NAMALWA (cell line): ENCODE measurements at places on chromosomes 5 and 9.

- no peak for DNase-seq
These were observed 54.6 kb upstream of the S1PR3 start for GRCh38 chr9:88936668-88937067.

- DNase-seq = no peak
These were observed 1057.2 kb upstream of the CDH10 start for GRCh38 chr5:25701936-25702335.

- DNase-seq = no peak
These were observed 40.3 kb downstream of the SNCAIP start for GRCh38 chr5:122352331-122352730.

DNA sequence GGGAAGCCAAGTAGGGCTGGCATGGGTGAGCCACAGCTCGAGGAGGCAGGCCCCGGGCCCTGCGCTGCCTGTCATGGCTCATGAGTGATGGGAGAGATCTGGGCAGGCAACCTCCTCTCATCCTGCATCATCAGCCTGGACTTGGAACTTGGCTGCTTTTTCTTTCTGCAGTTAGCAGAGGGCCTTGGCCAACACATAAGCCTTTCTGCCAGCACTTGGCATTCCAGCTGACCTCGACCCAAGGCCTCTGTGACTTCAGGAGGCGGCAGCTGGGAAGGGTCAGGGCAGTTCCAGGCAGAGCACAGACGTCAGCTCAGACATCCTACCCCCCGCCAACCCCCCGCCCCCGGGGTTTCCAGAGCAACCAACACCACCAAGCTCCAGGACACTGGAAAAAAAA is 7.6 kb downstream of the S1PR3 start:
- no peak for DNase-seq

DNA sequence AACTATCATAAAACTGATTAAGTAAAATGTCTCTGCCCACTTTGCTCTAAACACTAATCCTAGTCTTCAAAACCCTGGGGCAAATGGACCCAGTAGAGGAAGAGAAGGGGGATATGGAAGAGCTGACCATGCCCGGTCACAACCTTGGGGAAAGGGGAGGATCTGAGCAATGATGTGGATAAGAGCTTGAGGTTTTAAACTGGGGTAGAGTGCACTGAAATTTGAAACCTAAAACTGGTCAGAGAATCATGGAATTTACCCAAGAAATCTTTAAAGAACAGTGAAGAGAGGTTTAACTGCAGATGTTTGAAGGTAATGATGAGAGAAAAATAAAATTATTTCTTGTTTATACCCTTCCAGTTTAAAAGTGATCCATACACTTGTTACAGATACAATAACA is 110.8 kb downstream of the MRPS30 start:
- DNase-seq = no peak

DNA sequence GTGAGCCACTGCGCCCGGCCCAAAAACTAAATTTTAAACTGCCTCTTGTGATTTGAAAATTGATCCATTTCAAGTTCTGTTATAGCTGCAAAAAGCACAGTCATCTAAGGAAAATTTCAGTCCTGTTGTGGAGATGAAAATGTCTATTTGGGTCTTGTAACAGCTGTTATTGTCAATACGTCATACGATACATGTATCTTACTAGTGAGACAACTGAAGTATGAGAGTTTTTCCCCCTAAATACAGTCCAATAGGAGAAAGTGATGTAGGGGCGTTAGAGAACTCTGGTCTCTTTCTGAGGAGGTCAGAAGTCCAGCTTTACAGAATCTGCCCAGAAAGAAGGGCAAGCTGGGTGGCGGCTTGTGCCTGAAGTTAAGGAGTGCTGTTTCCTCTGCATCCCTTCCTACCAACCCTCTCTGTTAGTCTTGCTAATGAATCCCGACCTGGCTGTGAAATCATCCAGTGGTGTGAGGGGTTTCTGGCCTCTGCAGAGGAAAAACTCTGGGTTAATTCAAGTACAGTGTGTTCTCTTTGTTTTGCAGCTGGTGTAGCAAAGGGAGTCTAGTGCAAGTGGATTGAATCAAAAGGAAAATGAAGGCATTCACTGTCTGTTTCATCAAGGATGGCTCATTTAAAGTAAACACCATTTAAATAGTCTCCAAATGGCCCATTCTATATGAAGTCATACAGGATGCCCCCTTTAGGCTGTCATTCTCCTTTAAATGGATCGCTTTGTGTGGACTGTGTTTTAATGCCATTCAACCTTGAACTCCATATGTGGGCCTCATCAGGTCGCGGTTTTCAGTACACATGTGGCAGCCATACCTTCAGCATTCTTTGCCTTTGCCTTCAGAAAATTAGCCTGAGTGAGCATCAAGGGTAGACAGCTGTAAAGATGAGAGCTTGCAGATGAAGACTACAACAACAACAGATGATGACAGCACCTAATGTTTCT is 59.0 kb downstream of the AOPEP start:
- DNase-seq = no peak

- no peak for DNase-seq
These were observed 995 bp downstream of the OLFM1 start for GRCh38 chr9:135088348-135088978.

- DNase-seq = peak; percentile 100
These were observed at the start of gene MRPS30 for GRCh38 chr5:44808435-44809214. Gene MRPS30, plus strand, starts transcription at chr5:44808947. Its CDS starts 16 bp downstream, at chr5:44808963.

- no peak for DNase-seq
These were observed 389.2 kb upstream of the NUDT12 start for GRCh38 chr5:103951776-103952175.

GRCh38 chr9:87223392-87224246 is 274.0 kb upstream of the DAPK1 start:
- DNase-seq = no peak

- no peak for DNase-seq
These were observed at the start of gene FOXD1 for GRCh38 chr5:73448463-73449136. Gene FOXD1, minus strand, starts transcription at chr5:73448777. Its CDS starts 415 bp downstream, at chr5:73448362.

GRCh38 chr9:613771-614347 is 227.6 kb upstream of the DMRT1 start:
- peak; percentile 83 for DNase-seq

- no peak for DNase-seq
These were observed 15.2 kb upstream of the LHX3 start for GRCh38 chr9:136220017-136220729.

DNA sequence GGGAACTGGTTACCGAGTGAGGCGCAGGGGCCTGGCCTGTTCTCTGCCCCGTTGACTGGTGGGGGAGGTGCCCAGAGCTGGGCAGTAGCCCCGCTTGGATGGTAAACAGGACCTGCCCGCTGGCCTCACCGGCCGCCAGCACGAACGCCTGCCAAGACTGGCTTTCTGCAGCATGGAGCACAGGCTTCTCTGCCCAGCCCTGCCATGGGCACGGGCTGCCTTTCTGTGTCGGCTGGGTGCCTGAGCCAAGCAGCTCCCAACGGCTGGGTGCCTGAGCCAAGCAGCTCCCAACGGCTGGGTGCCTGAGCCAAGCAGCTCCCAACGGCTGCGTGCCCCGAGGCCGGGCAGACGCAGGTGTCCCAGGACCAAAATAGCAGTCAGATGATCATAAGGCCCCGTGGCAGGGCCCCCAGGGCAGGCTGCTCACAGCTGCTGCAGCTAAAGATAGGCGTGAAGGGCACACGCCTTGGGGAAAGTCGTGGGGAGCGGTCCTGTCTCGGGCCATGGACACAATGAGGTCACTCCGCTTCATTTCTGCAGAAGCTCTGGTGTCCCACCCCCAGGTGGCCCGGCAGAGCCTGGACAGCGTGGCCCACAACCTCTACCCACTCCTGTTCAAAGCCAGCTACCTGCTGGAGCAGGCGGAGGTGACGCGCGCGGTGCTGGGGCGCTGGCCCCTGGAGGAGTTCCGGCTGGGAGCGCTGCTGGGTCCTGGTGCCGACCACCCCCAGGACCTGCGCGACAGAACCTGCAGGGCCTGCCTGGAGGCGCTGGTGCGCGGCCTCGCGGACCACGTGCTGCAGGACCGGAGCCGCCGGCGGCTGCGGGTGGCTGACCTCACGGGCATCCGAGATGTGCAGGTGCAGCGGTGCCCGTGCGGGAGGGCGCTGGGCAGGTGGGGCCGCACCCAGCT is at the start of gene LRRC14B:
Gene LRRC14B, plus strand, starts transcription at position 460 of the 913 bp plus-strand sequence. Its CDS starts 44 bp downstream, at position 504.
- DNase-seq = peak; percentile 97

- DNase-seq = no peak
These were observed 93.5 kb upstream of the TNPO1 start for GRCh38 chr5:72722792-72723452.

- DNase-seq = no peak
These were observed 289.9 kb downstream of the RAB3C start for GRCh38 chr5:58872670-58873273.

DNA sequence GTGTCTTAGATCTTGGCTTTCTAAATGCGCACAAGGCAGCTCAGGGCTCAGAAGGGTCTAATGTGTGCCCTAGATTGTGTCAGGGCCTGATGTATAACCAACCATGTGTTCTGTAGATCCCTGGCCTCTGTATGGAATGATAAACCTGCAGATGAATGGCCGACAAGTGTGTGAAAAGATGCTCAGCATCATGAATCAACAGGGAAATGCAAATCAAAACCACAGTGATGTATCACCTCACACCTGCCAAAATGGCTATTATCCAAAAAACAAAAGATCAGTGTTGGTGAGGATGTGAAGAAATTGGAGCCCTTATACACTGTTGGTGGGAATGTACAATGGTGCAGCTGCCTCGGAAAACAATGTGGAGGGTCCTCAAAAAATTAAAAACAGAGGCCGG is 489.8 kb downstream of the SEMA5A start:
- DNase-seq = no peak

DNA sequence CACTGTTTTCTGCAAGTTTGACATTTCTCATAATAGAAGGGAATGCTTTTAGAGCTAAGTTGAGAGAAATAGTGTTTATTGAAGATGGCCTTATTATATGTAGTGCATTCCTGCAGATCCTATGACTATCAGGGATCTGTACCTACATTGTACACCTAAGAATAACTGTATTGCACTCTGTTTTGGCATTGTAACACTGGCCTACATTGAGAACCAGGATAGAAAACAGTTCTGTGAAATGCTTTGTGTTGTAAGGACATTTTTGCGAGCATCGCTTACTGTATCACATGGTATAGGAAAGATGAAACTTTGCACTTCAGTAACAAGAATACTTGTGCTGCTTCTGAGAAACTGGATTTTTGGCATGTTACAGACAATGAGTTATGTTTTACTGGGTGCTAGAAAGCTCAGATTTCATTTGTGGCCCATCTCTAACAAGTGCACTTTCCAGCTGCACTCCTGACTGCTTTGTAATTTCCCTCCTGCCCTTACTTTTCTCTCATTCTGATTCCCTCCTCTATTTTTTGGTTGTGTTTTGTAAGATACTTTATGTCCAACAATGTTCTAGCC is 30.6 kb downstream of the C9orf85 start:
- DNase-seq = no peak

- no peak for DNase-seq
These were observed 29.4 kb upstream of the TNIP1 start for GRCh38 chr5:151110122-151110681.

- DNase-seq = peak; percentile 38
These were observed 15.5 kb downstream of the ATOX1 start for GRCh38 chr5:151742870-151743294.

DNA sequence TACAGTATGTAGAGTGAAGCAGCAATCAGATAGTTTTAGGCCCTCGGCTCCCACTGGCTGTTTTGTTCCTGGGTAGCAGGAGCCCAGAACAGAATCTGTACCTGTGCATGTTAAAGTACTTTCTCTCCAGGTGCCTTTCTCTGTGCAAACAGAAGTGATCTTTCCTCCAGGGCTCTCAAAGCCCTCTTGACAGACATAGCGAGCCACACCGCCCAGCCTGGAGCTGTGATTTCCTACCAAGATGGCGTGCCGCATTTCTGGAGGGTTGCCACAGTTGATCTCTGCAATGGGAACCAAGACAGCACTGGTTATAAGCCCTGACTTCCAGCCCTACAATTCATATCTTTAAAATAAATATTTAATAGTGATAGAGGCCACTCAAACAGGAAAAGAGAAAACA is 50.9 kb downstream of the SUSD1 start:
- DNase-seq = no peak

DNA sequence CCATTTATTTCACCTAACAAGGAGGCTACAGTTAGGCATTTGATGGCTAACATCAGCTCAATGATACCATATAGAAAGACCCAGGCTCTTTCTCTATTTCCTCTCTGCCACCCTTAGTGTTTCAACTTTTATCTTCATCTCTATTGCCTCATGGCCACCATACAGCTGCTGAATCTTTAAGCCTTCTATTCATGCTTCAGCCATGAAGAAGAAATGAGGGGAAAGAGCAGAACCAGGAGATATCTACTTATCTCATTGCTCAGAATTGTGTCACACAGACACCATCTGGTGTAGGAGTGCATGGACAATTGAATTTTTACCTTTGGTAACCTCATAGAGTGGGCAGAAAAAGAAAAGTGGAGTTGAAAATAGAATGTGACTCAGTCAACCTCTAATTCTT is 6.7 kb downstream of the GAPT start:
- DNase-seq = no peak

DNA sequence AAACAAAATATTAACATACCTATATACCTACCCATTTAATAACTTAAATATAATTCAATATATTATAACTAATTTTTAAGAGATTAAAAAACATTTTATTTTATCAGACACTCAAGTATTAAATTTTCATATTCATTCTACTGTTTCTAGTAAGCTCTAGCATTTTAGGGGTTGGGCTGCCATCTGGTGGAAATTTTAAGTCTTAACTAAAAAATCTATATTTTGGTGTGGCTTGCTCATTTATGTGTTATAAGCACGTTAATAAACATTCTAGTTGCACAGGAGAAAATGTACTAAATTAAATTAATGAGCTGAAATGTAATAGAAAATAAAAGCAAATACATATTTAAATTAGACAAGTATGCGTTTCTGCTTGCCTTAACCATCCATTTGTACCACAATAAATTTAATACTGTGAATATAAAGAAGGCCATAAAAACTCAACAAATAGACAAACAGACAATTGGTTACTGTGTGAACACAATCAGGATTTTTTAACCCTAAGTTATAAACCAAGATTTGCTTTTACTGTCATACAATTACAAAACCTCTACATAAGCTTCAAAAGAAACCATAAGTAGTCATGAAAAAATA is 1728.3 kb upstream of the CDH9 start:
- peak; percentile 61 for DNase-seq

DNA sequence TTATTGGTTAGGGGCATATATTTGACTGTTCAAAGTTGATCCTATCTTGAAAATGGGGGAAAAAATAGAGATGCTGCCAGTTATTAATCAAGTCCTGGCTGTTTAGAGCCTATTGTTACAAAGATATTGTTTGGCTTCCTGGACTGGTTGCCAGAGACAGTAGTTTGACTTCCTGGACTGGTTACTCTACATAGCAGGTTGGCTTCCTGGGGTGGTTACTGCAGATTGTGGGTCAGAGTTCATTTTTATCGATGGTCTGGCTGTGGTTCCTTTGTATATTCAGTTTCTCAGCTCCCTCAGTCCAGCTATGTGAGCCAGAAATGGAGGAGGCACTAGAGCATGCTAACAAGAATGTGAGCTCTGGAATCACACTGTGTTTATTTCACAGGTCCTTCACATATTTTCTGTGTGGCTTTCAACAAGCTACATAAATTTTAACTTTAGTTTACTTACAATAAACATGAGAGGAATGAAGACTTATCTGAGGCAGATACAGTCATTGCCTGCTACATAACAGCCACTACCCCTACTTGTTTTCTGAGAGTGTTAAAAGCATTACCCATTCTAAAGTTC is 137.6 kb downstream of the TRPM3 start:
- no peak for DNase-seq
